Stimulated activated CD4-positive, alpha-beta T cell treated with anti-CD3 and anti-CD28 coated beads, Interleukin-2, amount 100 ng/mL, for 24 hours (primary cell): ENCODE measurements at places on chromosomes 2 and 18.

DNA sequence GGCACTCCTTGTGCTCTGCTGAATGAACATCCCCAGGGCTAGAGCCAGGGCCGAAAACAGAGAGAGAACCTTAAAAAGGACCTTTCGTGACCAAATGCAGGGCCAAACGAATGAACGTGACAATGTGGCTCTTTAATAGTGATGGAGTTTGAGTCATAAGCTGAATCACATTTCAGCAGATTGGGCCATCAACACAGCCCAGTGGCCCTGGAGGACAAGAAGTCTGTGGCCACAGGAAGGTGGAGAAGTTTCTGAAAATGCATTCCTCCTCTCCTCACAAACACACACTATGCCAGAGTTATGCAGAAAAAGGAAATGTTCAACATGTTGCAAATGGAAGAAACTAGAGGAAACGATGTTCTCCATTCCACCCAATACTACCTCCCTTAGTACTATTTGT, 415.8 kb downstream of the HRH4 start:
- DNase-seq: no peak

DNA sequence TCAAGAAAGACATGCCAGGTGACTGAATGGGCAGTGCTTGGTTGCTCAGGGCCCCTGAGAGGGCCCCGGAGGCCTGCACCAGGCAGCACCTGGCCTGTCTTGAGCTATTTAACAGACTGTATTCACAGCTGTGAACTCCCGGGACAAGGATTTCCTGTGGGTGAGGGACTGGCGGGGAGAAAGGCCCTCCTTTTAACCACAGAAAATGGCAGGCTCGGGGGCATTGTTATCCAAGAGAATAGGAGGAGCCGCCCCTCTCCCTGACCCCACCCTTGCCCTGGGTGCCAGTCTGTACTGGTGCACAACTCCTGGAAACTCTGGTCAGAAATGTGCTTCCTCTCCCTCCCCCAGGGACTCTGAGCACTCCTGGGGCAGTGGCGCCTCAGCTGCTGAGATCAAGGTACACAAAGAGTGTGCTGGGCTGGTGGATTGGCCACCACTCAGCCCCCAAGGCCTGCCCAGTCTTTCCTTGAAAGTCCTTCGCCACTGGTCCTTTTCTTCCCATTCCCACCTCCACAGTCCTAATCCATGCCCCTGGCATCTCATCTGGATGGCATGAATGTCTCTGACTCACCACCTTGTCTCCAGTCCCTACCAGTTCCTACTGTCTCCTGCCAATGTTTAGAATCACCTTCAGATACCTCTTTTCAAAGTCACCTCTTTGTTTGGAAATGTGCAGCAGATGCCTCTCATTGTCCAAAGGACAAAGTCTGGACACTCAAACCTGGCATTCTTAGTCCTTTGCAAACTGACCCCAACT, 19.6 kb upstream of the EPAS1 start:
- no peak for DNase-seq

DNA sequence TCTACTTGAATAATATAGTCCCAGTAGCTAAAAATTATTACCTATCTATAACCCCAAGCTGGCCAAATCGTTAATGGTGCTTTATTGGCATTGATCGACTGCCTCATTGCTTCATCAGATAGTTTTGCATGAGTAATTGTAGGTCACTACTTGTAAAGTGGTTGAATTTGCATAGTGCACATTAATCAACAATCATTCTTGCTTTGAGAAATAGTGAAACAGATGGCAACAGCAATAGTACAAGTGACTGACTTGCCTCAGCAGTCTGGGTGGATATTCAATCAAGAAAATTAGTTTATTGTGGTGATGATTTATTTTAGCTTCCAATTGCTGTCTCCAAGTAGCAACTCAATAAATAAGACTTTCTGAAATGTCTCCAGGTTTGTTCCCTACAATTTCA, 117.8 kb upstream of the NRXN1 start:
- DNase-seq: no peak

DNA sequence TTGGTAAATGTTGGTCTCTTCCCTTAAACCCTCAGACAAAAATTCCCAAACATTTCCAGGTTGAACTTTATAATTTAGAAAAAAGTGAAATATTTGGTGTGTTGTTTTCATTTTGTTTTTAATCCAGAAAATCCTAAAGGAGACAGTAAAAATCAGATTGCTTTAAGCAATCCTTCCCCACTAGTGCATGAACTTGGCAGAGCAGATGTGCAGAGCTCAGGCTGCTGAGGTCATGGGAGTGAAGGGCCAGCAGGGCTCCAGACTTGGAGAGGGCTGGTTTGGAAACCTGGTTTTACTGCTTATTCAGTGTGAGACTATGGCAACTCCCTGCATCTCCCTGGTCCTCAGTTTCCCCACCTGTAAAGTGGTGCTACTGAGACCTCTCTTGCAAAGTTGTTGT, 66.7 kb upstream of the TEX51 start:
- no peak for DNase-seq

GRCh38 chr2:29603341-29603740, 318.0 kb downstream of the ALK start:
- DNase-seq: no peak

DNA sequence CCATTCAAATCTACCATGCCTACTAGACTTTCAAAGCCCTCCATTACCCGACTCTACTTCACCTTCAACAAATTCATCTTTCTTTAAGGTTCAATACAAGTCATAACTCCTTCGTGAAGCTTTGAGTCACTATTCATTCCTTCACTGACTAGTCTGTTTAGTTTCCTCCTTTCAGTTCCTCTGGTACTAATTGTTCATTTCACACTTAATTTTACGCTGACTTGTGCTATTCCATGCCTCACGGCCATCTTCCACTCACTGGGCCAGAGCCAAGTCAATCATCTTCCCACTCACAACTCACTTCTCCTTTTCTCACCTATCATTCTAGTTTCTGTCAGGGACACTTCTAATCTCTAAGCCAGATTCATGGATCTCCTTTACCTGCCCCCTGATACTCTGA, 136.2 kb downstream of the MTX2 start:
- DNase-seq: no peak

- DNase-seq: peak; percentile 73
Observed at GRCh38 chr2:156333951-156334495, 1.5 kb upstream of the NR4A2 start.

GRCh38 chr2:197311421-197312033, 947 bp upstream of the ANKRD44 start:
- no peak for DNase-seq

- no peak for DNase-seq
Observed at GRCh38 chr2:122583159-122583917, 827.9 kb downstream of the TSN start.

GRCh38 chr2:157732596-157732995, 103.9 kb upstream of the ACVR1C start:
- no peak for DNase-seq
